Spleen (tissue), 13 donors: ENCODE measurements at places on chromosomes 11 and 22.

DNA sequence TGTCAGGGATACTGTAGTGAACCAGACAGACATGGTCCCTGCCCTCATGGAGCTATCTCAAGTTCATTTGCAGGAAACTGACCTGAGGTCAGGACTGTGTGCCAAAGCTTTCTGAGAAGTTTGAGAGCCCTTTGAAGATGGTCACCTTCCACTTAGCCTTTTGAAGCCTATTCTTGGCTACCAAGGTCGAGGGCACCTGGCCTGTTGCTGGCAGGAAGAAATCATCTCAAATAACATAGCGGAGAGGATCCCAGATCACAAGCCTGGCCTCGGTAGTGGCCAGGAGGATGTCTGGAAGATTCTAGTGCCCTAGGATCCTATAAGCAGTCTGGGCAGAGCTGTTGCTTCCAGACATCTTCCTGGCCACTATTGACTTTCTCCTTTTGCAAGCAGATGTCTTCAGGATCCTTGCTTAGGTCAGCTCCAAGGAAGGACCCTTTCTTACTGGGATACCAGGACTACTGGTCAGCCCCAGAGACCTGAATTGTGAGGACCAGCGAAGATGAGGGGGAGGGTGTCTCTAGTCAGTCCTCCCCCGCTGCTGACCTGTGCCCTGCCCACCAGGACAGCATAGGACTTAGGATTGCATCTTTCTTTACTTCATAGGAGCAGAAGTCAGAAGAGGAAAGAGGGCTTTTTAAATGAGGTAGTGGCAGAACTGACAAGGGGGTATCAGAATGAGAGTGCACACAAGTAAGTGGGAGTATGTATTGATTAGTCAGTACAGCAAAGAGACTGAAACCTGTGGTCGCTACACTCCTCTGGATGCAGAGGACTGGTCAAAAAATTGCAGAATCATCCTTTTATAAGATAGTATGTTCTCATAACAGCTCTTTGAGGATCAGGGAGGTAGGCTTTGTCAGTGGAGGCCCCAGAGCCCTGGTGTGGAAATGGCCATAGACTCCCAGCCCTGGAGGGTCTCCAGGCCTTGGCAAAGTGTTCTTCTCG is 94.8 kb downstream of the TEAD1 start:
- H3K27ac ChIP-seq = no peak overlapping the region
- H3K36me3 ChIP-seq = peaks cover 14% of the 10 kb centered on the region
- H3K4me1 ChIP-seq = no peaks in the 10 kb centered on the region
- H3K4me3 ChIP-seq = no peak overlapping the region

- no peak overlapping the region for H3K4me3 ChIP-seq
- H3K27ac ChIP-seq = no peak overlapping the region
- no peaks in the 10 kb centered on the region for H3K4me1 ChIP-seq
- no peaks in the 10 kb centered on the region for H3K36me3 ChIP-seq
- no peaks in the 10 kb centered on the region for H3K27me3 ChIP-seq
Observed at GRCh38 chr11:66906061-66906733, 49.3 kb downstream of the LRFN4 start.

DNA sequence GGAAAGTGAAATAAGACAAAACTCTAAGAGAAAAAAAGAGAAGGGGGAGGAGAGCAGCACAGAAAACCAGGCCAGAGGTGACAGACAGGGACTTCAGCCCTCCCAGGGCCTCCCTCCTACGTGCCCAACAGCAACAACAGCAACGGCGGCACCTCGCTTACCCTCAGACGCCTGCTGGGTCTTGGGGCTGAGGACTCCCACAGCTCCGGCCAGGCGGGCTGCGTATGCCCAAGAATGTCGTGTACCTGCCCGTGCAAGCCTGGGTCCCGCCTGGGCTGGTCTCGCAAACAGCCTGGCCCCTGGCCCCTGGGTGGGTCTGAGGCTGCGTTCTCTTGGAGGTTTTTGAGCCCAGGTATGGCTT is 30.5 kb downstream of the ARAP1 start:
- peaks cover 27% of the 10 kb centered on the region for H3K36me3 ChIP-seq
- peak overlapping the region; percentile 92 for H3K27ac ChIP-seq
- H3K4me1 ChIP-seq = peaks cover 99% of the 10 kb centered on the region
- H3K4me3 ChIP-seq = peak overlapping the region; percentile 71
- peak; percentile 88 for DNase-seq

GRCh38 chr11:12799334-12799835 is 125.2 kb downstream of the TEAD1 start:
- H3K4me3 ChIP-seq = no peak overlapping the region
- no peak overlapping the region for H3K27ac ChIP-seq
- no peaks in the 10 kb centered on the region for H3K27me3 ChIP-seq
- no peak for DNase-seq
- no peaks in the 10 kb centered on the region for H3K36me3 ChIP-seq

- peaks cover 74% of the 10 kb centered on the region for H3K36me3 ChIP-seq
- peaks cover 11% of the 10 kb centered on the region for H3K4me1 ChIP-seq
Observed at GRCh38 chr11:17978553-17979287, 34.1 kb downstream of the SERGEF start.
